ENCODE measurements at places on chromosomes 1 and 21. TPM values are rescaled to one million over a fixed set of nuclear protein-coding genes. Genes with fewer than 3 reads are reported as not detected.

- DNase-seq, result no peak
Measured at GRCh38 chr1:27380224-27380623, 2.9 kb downstream of the CD164L2 start.

- no peak for DNase-seq
Measured at GRCh38 chr1:204410688-204411450, 748 bp downstream of the PPP1R15B start.

GRCh38 chr1:56068908-56069307 is 510.5 kb downstream of the PLPP3 start:
- no peak for DNase-seq

DNA sequence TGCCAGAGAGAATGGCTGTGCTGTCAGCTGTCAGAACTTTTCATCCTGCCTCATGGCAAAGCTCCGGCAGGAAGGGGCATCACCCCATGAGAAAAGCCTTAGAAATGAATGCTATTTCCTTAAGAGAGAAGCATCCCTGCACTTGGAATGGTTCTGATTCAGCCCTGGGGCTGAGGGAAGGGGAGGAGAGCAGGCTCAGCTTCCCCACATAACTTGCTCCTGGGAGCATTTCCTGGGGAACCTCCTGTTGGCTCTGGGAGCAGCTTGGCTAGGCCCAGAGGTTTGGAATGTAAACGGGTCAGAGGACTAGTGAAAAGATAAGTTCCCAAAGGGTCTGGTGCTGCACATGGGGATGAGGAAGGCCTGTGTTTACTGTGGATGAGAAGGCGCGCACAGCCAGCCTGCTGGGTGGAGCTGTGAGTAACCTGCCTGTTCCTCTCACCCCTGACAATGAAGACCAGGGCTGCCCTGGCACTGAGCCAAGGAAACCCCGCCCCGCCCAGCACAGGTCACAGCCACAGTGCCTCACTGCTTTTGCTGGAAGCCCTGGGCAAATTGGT is 5.0 kb downstream of the PRELP start:
- DNase-seq, result no peak

- DNase-seq, result no peak
Measured at GRCh38 chr1:229295745-229296144, 24.8 kb downstream of the RAB4A start.

DNA sequence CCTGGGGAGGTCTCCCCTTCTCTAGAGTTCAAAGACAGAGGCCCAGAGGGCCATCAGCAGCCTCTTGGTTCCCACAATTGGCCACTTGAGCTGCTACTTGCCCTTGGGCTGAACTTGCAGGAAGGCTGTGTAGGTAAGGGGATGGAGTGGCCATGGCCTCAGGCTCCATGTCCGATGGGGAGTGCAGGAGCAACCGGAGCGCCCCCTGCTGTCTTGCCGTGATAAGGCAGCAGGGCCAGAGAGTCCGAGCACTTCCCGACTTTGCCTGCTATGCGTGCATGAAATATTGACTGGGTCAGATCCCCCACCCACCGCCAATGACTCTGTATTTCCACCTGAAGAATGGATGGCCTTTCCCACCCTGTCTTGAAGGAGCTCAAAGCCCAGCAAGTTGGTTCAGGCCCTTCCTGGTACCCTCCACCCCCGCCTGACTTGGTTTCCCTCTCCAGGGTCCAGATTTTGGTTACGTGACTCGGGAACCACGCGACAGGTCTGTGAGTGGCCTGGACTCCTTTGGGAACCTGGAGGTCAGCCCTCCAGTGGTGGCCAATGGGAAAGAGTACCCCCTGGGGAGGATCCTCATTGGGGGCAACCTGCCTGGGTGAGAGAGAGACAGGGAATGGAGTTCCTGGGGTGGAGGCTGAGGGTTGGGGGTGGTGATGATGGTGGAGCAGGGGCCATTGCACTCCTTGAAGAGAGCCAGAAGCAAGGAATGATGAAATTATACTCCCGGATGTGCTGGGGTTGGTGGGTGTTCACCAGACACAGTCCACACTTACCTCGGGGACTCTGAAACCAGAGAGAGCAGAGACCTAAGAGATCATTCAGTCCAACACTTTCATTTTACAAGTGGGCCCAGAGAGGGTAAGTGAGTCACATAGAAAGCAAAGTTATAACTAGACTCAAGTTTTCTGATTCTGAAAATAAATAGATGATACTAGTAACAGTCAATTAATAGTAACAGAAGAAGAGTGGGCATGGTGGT is 25.6 kb downstream of the PADI3 start:
- DNase-seq, result no peak

NDUFS2 gene
- 174 TPM for polyA plus RNA-seq

LRRC53 gene
- 0.04 TPM for polyA plus RNA-seq

LRRC38 gene
- polyA plus RNA-seq, result not detected

CCDC185 gene
- 0.09 TPM for polyA plus RNA-seq

OR2M3 gene
- 0.04 TPM for polyA plus RNA-seq

SLC35F3 gene
- 0.55 TPM for polyA plus RNA-seq

SLC25A33 gene
- polyA plus RNA-seq, result 5.6 TPM

UBXN11 gene
- 36.3 TPM for polyA plus RNA-seq
